ENCODE measurements at places on chromosomes 5 and 9. TPM values are rescaled to one million over a fixed set of nuclear protein-coding genes. Genes with fewer than 3 reads are reported as not detected.

TLX3 gene
- not detected for total RNA-seq

F2R gene
- 49.9 TPM for total RNA-seq

ZNF300 gene
- 3.0 TPM for total RNA-seq

MLANA gene
- total RNA-seq = not detected

DOK3 gene
- 4.7 TPM for total RNA-seq

RLN2 gene
- not detected for total RNA-seq

CCDC171 gene
- total RNA-seq = 0.41 TPM

BRD9 gene
- total RNA-seq = 35.7 TPM

ARID3C gene
- 0.18 TPM for total RNA-seq

DELE1 gene
- total RNA-seq = 49.0 TPM

NPR3 gene
- total RNA-seq = 20.9 TPM

CFAP77 gene
- total RNA-seq = 0.28 TPM

PCDHGB5 gene
- total RNA-seq = 2.5 TPM

ELAVL2 gene
- not detected for total RNA-seq

OR1J2 gene
- total RNA-seq = not detected

ARHGAP26 gene
- 7.6 TPM for total RNA-seq

GAPT gene
- not detected for total RNA-seq

ZNF618 gene
- 11.3 TPM for total RNA-seq

PCDHGB1 gene
- total RNA-seq = 2.1 TPM

PRRX2 gene
- total RNA-seq = 2.8 TPM

IL9 gene
- total RNA-seq = not detected

FABP6 gene
- 0.87 TPM for total RNA-seq

PPP1R26 gene
- total RNA-seq = 15.3 TPM

PDE8B gene
- 0.82 TPM for total RNA-seq
